ENCODE measurements at places on chromosomes 3 and 15.
A peak's percentile ranks its signal among the peaks of the same experiment; 100 is the strongest.

- DNase-seq, result no peak
Measured at GRCh38 chr3:79928687-79929408, 161.1 kb upstream of the ROBO1 start.

DNA sequence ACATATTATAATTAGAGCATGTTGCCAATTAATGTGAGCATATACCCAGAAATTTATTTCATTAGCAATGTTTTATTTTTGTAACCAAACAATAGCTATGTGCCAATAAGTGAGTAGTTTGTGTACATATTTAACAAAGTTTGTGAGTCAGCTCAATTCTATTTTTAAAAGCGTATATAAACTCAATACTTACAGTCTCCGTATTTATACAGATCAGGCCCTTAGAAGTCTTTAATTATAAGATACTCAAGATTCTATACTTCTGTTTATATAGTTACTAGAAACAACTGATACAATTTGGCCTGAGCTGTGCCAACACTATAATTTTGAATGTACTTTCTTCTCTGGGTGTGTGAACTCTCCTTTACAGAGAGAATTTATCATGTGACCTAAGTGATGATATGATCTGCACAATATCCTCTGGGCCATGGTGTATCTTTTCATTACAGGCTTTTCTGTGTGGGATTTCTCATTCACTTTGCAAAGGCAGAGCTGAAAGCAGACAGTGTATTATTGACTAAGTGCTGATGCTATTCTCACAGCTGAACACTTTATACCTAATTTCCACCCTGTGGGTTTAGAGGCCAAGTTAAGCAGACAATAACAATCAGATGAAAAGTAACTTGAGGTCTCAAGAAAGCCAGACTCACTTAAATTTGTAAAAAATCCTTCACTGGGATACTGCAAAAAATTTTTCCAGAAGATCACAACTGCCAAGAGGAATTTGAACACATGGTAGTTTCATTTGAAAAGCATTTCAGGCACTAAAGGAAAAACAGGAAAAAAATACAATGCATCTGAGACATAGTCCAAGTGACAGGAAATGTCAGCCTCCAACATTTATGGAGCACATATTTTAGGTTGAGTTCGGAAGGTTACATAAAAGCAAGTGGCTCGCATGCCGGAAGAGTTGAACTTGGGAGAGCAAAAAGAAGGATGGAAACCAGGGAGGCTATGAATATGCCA is 277.9 kb upstream of the SEMA6D start:
- DNase-seq, result no peak

- DNase-seq, result no peak
Measured at GRCh38 chr3:188506446-188506845, 352.5 kb downstream of the LPP start.

DNA sequence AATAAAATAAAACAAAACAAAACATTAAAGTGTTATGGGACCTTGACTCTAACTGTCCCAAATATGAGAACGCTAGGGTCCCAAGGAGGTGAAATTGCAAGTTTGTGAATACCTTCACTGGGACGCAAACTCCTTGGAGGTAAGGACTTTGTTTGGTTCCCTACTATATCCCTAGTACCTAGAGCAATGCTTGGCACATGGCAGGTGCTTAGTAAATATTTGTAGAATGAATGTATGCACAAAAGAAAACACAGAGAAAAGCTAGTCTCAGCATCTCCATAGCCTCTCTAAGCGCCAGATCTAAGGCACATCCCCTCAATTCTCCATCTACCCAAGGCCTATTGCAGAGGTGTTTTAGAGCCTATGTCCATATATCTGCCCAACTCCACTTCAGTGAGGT is 30.5 kb downstream of the GPR176 start:
- no peak for DNase-seq

DNA sequence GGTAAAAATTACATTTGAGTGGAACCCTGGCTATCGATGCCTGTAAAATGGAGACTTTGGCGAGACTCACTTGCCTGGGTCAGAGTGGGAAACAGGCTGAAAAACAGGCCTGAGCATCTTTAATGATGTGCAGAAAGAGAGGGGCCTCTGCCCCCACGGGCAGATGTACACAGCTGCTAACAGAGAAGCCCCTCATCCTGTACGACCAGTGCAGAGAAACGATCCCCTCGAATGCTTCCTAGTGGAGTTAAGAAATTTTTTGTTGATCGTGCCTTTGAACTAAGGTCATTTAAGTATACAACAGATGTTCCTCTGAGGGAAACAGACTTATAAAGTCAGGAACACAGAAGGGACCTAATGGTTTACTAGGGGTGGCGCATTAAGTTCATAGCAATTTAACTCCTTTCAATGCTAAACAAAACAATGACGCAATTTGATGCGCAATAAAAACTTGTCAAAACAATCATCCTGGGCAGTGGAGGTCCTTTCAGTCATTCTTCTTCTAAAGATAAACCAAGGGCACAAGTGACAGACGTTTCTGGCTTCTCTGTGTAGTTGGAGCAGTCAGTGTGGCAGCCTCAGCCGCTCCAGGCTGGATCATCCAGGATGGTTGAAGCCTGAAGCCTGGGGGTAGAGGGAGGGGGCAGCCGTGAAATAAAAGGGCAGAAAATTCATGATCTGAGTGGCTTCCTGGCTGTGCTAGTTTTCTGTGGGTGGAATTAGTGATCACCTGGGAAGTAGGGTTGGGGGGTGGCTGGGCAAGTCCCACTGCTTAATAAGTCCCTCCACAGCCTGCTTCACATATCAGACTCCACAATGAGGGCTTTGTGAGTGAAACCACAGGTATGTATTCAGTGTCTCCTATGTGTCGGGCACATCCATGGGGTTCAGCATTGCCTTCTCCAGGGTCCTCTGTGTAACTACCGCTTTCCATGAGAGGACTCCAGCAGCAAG is 50.8 kb upstream of the MRPS22 start:
- DNase-seq, result no peak

- no peak for DNase-seq
Measured at GRCh38 chr15:31551323-31551722, 224.7 kb downstream of the KLF13 start.

- DNase-seq, result no peak
Measured at GRCh38 chr3:46354984-46355383, 1.1 kb downstream of the CCR2 start.

DNA sequence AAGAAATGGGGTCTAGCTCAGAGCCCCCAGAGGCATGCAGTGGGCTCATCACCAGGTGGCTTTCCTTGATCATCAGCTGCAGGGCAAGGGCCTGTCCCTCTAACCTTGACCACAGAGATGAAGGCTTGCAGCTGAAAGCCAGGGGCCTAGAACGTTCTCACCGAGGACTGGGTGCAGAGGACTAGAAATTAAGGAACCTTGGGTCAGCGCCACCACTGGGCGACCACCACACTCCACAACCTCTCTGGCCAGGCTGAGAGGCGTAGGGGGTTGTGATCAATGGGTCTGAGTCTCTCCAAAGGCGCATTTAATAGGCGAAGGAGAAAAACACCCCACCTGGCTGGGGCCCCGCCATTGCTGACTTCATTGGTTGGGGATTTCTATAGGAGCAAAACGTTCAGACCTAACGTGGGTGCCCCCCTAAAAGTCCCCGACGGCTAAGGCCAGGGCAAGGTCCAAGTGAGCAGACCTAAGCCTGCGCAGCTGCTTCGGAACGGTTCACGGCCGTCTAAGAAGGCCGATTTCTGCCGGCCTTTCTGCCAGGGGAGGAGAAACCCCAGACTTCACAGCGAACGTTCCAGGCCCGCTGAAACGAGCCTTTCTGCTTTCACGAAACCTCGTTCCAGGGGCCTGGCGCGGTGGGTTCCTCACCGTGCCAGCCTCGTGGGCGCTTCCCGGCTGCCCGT is 915 bp downstream of the BCL2L10 start:
- DNase-seq, result no peak

- no peak for DNase-seq
Measured at GRCh38 chr3:104145164-104145563, 1221.5 kb upstream of the ALCAM start.

GRCh38 chr3:52532517-52532837 is 1.2 kb downstream of the NT5DC2 start:
- peak; percentile 25 for DNase-seq

- no peak for DNase-seq
Measured at GRCh38 chr15:29675791-29676301, 146.4 kb downstream of the TJP1 start.

- no peak for DNase-seq
Measured at GRCh38 chr15:98503970-98504369, 144.4 kb upstream of the IGF1R start.

DNA sequence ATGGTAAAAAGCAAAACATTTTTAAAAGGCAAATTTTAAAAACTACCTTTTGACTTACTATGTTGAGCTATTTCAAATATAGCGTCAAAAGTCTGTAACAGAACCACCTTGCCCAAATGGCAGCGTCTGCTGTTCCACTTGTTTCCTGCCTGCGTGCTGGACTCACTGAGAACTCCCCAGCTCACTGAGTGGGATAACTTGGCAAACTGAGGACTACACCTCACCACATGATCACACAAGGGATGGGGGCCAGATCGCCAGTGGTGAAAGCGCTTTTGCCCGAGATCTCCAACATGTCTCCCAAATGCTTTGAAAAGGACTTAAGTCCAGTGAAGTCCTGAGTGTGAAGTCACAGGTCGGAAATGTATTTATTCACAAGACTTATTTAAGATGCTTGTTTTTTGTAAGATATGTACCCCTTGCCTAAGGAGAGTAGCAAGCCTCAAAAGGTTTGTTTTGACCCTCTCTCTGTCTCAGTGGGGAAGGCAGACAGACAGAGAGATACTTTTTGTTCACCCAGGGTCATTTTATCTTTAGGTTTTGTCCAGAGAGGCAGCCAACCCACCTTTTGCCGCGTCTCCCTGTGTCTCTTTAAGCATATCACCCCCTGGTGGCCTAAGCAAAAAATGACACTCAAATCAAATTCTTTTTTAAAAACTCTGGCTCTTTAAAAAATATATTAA is 192.6 kb downstream of the PDZRN3 start:
- no peak for DNase-seq

DNA sequence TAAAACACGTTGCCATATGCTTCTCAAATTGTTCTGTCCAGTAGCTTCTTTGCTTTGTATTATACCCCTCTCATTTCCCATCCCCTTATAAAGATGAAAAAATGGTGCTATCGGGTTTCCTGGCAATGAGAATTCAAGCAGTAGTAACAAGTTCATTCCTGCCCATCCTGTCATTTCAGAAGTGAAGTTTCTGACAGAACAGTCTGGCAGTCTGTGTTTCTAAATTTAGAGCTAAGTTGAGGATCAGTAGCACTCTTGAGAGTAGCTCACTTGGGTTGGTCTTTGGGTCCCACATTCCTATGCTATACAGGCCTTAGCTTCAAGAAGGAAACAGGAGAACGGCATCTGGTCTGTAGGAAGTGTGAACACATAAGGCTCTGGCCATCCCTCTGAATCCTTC is 134.6 kb downstream of the GHSR start:
- DNase-seq, result no peak

DNA sequence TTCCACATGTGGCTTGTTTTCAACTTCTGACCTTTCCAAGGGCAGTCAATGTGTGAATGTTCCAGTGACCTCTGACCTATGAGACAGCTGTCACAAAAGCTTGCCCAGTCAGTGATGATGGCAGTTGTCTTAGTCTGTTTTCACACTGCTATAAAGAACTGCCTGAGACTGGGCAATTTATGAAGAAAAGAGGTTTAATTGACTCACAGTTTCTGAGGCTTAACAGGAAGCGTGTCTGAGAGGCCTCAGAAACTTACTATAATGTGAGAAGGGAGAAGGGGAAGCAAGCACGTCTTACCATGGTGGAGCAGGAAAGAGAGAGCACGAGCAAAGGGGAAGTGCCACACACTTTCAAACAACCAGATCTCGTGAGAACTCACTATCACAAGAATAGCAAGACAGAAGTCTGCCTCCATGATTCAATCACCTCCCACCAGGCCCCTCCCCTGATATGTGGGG is 95.6 kb downstream of the ECT2 start:
- DNase-seq, result no peak

DNA sequence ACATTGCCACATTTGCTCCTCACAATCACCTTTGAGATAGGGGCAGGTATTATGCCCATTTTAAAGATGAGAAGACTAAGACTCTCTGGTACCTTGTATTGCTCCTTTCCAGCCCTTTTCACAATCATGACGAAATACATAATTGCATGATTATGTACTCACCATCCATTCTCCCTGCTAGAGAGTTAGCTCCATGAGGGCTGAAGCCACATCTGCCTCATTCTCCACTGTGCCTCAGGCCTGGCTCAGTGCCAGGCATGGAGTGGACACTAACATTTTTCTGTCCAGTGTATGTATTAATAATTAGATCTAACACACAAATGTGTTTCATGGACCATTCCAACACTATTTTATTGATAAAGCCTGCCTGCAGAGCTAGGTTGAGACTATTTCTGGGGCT is 191.4 kb downstream of the MINAR1 start:
- DNase-seq, result no peak

DNA sequence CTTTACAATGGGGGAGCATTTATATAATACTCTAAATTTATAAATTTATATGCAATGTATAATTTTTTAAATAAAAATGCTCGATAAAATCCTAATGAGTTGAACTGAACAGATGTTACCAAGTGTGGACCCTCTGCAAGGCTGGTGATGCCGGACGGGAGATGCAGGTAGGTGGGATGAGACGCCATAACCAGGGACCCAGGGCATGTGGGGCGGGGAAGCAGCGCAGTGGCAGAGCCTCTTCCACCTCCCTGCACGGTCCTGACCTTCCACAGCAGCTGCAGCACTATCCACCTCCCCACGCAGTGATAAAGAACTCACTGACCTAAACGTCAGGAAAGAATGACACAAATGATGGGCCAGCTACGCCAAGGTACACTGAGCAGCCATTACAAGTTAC is 12.8 kb downstream of the PCSK6 start:
- DNase-seq, result no peak
